PC-3 (cell line): ENCODE measurements at places on chromosomes 5 and 9. TPM values are rescaled to one million over a fixed set of nuclear protein-coding genes. Genes with fewer than 3 reads are reported as not detected.

DNA sequence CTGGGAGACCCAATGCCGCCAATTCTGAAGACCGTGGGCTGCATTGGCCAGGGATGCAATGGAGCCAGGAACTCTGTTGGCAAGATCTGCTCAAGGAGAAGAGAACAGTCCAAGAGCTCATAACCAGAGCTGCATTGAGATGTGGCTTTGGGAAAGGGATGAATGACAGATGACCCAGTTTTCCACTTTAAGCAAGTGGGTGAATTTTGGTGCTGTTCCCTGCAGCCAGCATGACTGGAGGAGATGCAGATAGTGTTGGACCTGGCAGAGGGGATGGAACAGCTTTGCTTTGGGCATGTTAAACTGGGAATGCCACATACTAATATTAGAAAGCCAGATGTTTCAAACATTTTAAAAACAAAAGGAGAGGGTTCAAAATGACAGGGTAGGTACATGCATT is 143.1 kb downstream of the FSTL4 start:
- no peak for DNase-seq
- H3K36me3 ChIP-seq: no peaks in the 10 kb centered on the region
- no peaks in the 10 kb centered on the region for H3K27me3 ChIP-seq
- H3K27ac ChIP-seq: no peak overlapping the region
- no peaks in the 10 kb centered on the region for H3K4me1 ChIP-seq

GRCh38 chr5:65927503-65928321 is 1.3 kb downstream of the ERBIN start:
- H3K4me3 ChIP-seq: peak overlapping the region; percentile 88
- DNase-seq: peak; percentile 37
- H3K27ac ChIP-seq: peak overlapping the region; percentile 87; the same call in 1 of the 2 replicates
- no peaks in the 10 kb centered on the region for H3K27me3 ChIP-seq

DNA sequence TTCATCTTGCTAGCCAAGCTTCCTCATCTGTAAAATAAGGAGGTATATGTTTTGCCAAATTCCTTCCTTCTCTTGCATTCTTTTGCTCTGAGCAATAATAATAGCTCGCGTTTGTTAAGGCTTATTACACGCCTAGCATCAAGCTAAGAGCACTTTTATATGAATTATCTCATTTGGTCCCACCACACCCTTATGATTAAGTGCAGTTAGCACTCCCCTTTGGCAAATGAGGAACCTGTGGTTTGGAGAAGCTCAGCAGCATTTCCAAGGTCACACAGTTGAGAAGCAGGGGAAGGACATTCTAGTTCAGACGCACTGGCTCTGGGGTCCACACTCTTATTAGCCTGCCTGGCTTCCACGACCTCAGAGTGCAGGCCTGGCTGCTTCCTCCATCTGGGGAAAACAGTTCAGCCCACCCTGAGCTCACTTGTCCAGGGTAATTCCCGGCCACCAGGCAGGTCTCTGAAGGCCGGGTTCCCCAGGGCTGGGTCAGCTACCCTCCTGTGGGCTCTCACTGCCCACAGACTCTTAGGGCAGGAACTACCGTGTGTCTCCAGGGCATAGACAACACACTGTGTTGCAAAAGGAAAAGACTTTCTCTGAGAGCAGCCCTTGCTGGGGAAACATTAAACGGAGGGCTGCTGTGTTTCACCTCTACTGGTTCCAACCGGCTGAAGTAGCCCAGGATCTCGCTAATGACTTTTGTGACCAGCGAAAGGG is 9.9 kb upstream of the FBP1 start:
- H3K27me3 ChIP-seq: no peaks in the 10 kb centered on the region
- peak overlapping the region; percentile 38 for H3K4me3 ChIP-seq
- H3K36me3 ChIP-seq: no peaks in the 10 kb centered on the region
- peak overlapping the region; percentile 90 for H3K27ac ChIP-seq

The PDE4D gene
- total RNA-seq: 2.9 and 3.6 TPM in 2 replicates

- no peak overlapping the region for H3K4me3 ChIP-seq
- no peak for DNase-seq
- no peaks in the 10 kb centered on the region for H3K27me3 ChIP-seq
- no peak overlapping the region for H3K27ac ChIP-seq
Observed at GRCh38 chr9:110555551-110556331, 23.8 kb downstream of the SVEP1 start.

The RNF145 gene
- total RNA-seq: 13.7 and 21.8 TPM in 2 replicates

The LTC4S gene
- 1.5 and 3.6 TPM in 2 replicates for total RNA-seq

The MEGF9 gene
- total RNA-seq: 2.6 and 3.1 TPM in 2 replicates

DNA sequence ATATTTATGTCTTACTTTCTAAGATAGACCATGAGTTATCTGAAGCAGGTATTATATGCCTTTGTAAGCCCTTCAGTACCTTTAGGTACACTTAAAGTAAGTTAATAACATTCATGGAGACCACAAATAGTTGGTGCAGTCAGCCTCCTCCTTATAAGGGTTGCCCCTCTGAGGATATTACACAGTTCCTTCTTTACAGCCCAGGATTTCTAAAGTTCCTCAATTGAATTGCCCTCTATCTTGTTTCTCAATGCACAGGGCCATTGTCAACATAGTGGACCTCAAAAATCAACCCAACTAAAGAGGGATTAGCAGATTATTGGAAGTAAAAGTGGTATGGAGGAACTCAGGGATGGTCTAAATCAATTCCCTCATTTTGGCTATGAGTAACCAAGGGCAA is 50.3 kb downstream of the HMHB1 start:
- no peaks in the 10 kb centered on the region for H3K36me3 ChIP-seq
- no peak overlapping the region for H3K27ac ChIP-seq
- DNase-seq: no peak
- H3K4me1 ChIP-seq: no peaks in the 10 kb centered on the region
- no peak overlapping the region for H3K4me3 ChIP-seq

GRCh38 chr9:113992994-113993393 is 85.1 kb downstream of the AMBP start:
- H3K27me3 ChIP-seq: no peaks in the 10 kb centered on the region
- no peaks in the 10 kb centered on the region for H3K4me1 ChIP-seq
- H3K27ac ChIP-seq: no peak overlapping the region
- no peak overlapping the region for H3K4me3 ChIP-seq
- no peak for DNase-seq

GRCh38 chr5:36623832-36624231 is 17.4 kb downstream of the SLC1A3 start:
- no peaks in the 10 kb centered on the region for H3K36me3 ChIP-seq
- no peak overlapping the region for H3K4me3 ChIP-seq
- no peaks in the 10 kb centered on the region for H3K27me3 ChIP-seq

DNA sequence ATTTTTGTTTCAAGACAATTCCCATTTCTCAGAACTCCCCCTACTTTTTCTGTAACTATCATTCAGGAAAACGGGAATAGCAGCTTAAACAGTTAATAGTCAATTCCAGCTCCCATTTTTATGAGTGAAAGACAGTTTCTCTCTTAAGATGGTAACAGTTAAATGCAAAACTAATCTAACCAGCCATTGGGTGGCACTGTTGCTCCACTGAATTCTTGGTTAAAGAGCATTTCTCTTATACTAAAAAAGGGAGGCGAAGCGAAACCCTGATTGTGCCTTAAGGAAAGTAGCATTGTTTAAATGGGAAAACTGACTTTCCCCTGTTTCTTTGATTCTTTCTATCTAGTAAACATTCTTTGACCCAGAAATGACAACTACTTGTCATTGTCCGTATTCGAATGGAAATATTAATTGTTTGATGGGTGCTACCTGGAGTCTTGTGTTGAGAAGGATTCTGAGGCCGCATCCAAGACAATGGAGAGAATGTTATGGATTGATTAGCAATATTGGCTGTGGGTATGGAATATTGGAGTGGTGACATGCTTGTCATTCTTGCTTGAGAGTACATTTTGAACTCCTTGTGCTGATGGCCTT is 507.8 kb downstream of the MAT2B start:
- H3K36me3 ChIP-seq: no peaks in the 10 kb centered on the region
- H3K27ac ChIP-seq: no peak overlapping the region
- peak; percentile 76 for DNase-seq

DNA sequence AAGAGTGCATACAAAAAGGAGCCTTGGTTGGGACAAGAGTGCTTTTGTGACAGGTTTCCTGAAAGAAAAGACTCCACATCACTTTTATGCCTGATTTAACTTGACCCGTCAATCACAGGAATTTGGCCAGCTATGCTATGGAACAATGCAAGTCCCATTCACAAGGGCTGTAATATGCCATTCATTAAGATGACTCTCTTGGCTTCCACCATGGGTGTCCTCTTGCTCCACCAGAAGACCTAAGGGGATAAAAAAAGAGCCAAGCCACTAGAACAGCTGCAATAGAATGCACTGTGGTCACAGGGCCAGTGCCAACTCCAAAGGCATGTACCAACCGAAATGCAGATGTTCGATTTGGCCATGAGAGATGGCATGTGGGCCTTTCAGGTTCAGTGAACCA is 480.1 kb upstream of the MPDZ start:
- H3K27me3 ChIP-seq: no peaks in the 10 kb centered on the region
- H3K27ac ChIP-seq: no peak overlapping the region
- DNase-seq: no peak
- H3K36me3 ChIP-seq: no peaks in the 10 kb centered on the region
- H3K4me1 ChIP-seq: no peaks in the 10 kb centered on the region

The ARSB gene
- total RNA-seq: 7.1 and 8.1 TPM in 2 replicates

- no peaks in the 10 kb centered on the region for H3K4me1 ChIP-seq
- no peaks in the 10 kb centered on the region for H3K36me3 ChIP-seq
- no peak overlapping the region for H3K4me3 ChIP-seq
- no peak overlapping the region for H3K27ac ChIP-seq
- no peaks in the 10 kb centered on the region for H3K27me3 ChIP-seq
Observed at GRCh38 chr5:117889596-117889995, 1098.8 kb downstream of the DTWD2 start.
